ENCODE measurements at places on chromosomes 16 and 17.

DNA sequence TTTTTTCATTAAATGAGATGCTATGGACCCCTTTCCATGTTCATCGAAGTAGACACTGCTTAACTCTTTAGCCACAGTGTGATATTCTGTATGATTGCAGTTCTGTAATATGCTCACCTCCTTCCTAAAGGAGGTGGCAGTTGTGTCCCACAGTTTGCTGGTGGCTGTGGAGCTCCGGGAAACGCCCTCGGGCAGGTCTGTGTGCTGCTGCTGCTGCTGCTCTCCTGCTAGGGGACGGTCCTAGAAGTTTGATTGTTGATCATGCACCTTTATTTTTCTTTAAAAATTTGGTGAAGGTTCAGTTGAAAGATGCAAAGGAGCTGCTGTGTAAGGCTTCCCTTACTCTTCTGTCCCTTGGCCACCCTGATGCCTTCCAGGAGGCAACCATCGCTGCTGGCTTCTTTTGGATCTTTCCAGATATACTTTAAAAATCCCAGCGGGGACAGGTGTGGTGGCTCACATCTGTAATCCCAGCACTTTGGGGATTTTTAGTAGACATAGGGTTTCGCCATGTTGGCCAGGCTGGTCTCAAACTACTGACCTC lies 8.4 kb upstream of the CLEC18A start:
- DNase-seq: no peak

DNA sequence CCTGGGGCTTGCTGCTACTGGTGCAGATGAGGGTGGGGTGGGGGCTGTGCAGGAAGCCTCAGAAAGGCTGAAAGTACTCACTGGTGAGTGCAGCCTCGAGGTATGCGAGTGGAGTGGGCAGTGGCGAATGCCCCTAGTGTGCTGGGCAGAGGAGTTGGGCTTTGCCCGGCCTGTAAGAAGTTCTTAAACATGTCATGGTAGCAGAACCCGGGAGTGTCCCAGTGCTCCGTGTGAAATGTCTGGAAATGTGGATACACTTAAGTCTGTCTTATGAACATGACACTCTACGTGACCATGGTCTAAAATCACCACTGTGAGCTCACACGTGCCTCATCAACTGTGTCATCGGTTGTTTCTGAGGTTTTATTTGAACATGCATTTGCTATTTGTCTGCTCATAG lies 1.7 kb downstream of the SMTNL2 start:
- DNase-seq: no peak

GRCh38 chr16:15770107-15770506 lies 86.7 kb downstream of the MYH11 start:
- DNase-seq: no peak

GRCh38 chr16:14301169-14302030 lies 230.3 kb downstream of the MRTFB start:
- DNase-seq: peak; percentile 43

- no peak for DNase-seq
Measured at GRCh38 chr16:85203462-85203813, 91.2 kb upstream of the CIBAR2 start.

- peak; percentile 50 for DNase-seq
Measured at GRCh38 chr17:40068917-40069750, 6.4 kb downstream of the THRA start.

GRCh38 chr17:48121923-48122664 lies 14.5 kb downstream of the SNX11 start:
- DNase-seq: no peak

- DNase-seq: peak; percentile 70
Measured at GRCh38 chr16:46908540-46909372, 24.6 kb downstream of the GPT2 start.

- peak; percentile 93 for DNase-seq
Measured at GRCh38 chr16:25109643-25110042, 1.9 kb upstream of the LCMT1 start.

DNA sequence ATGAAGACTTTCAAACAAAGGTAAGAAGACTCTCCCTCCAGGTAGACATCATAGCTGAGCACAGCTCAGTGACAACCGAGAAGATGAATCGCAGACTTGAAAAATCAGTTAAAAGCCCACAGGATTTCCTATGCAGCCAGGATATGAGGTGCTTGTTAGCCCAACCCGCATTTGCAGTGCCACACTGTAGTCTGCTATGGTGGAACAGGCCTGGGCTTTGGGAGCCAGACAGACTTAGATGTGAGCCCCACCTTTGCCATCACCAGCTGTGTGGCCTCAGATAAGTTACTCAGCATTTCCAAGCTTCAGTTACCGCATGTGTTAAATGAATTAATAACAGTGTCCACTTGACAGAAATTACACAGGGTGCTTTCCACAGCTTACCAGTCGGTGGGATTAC lies 204.4 kb upstream of the HS3ST3A1 start:
- no peak for DNase-seq

GRCh38 chr17:535198-535597 lies 179.4 kb downstream of the VPS53 start:
- no peak for DNase-seq

DNA sequence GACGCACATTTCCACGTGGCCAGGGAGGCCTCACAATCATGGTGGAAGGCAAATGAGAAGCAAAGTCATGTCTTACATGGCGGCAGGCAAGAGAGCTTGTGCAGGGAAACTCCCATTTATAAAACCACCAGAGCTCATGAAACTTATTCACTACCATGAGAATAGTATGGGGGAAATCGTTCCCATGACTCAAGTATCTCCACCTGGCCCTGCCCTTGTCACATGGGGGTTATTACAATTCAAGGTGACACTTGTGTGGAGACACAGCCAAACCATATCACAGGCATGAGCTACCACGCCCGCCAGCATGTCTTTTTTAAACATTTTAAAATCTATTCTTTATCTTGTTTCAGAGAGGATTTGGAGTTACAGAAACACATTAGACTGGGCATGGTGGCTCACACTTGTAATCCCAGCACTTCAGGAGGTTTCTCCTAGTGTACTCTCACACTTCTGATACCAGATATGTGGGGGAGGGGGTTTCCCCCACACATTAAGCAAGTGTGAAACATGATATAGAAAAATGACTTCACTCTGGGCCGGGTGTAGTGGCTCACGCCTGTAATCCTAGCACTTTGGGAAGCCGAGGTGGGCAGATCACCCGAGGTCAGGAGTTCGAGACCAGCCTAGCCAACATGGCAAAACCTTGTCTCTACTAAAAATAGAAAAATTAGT lies 5.6 kb upstream of the ATMIN start:
- DNase-seq: no peak

GRCh38 chr17:61396586-61397085 lies 3.0 kb upstream of the TBX2 start:
- DNase-seq: no peak

- no peak for DNase-seq
Measured at GRCh38 chr17:74497471-74497870, 31.0 kb downstream of the CD300A start.

GRCh38 chr17:55410722-55411462 lies 10.7 kb downstream of the MMD start:
- DNase-seq: peak; percentile 73

GRCh38 chr17:78122216-78122930 lies 6.2 kb downstream of the TMC6 start:
- no peak for DNase-seq

DNA sequence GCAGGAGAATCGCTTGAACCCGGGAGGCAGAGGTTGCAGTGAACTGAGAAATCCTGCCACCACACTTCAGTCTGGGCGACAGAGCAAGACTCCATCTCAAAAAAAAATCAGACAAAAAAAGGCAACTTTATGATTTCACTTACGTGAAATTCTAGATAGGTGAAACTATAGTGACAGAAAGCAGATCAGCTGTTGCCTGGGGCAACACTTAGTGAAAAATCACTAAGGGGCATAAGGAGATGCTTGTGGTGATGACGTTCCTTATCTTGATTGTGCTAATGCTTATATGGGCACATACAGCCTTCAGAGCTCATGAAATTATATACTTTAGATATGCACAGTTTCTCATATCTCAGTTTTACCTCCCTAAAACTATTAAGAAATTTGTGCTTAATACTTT lies 41.6 kb upstream of the SLC5A10 start:
- no peak for DNase-seq

- DNase-seq: no peak
Measured at GRCh38 chr16:23125277-23125676, 24.0 kb downstream of the USP31 start.

GRCh38 chr16:49399594-49400364 lies 26.2 kb downstream of the C16orf78 start:
- no peak for DNase-seq

DNA sequence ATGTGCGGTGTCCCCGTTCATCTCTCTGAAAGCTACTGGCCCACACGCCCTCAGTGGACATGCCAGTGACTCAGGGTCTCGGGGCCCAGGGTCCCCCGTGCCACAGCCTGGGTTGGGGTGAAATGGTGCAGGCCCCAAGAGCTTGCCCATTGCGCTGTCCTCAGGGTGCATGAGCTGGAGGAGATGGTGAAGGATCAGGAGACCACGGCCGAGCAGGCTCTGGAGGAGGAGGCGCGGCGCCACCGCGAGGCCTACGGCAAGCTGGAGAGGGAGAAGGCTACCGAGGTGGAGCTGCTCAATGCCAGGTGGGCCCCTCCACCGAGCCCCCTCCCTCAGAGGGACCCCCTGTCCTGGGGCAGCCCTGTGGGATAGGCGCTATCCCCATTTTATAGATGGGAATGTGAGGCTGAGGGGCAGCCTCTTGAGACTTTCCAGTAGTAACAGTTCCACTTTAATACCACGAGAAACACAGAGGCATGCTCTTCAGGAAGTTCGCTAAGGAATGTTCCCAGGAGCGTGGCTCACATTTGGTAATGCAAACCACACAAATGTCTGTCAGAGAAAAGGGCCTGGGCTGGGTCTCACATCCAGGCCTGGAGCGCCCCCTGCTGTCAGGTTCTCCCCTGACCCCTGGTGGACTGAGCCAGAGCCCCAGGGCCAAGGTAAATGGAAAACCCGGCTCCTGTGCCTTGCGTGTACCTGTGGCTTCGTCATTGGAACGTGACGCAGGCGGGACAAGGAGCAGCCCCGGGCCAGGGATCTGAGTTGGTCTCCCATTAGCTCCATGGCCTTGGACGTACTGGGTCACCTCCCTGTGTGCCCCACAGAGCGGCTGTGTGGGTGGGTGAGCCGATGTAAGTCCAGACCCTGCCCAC lies 133.7 kb downstream of the RAB11FIP4 start:
- DNase-seq: peak; percentile 87

DNA sequence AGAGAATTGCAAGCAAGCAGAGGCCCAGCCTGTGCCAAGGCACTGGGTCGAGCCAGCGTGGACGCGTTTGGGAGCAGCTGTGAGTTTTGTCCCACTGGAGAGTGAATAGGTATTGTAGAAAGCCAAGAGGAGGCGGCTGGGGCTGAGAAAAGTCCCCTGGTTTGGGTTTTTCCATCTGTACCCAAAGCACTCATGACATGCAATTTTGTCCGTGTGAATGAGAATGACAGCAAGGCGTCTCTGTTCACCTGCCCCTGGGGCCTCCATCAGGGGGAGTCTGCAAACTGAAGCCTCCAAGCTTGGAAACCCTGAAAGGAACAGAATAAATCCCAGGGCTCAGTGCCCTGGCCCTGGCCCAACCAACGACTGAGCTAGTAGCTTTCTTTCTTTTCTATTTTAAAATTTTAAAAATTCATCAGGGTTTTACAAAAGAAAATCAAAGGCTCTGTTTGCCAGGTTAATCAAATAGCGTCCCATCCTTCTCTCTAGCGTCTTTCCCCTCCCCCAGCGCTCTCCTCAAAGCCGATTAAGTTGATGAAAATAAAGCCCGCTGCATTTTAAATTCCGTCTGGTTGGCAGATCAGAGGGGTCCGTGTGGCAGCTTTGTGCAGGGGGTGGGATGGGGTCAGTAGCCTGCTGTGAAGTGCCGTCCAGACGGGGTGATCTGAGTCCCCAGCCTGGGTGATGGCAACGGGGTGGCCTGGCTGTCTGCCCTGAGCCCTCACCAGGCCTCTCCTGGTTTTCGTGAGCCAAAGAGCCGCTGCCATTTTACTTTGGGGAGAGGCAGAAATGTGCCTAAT lies 171.0 kb downstream of the KATNIP start:
- no peak for DNase-seq

DNA sequence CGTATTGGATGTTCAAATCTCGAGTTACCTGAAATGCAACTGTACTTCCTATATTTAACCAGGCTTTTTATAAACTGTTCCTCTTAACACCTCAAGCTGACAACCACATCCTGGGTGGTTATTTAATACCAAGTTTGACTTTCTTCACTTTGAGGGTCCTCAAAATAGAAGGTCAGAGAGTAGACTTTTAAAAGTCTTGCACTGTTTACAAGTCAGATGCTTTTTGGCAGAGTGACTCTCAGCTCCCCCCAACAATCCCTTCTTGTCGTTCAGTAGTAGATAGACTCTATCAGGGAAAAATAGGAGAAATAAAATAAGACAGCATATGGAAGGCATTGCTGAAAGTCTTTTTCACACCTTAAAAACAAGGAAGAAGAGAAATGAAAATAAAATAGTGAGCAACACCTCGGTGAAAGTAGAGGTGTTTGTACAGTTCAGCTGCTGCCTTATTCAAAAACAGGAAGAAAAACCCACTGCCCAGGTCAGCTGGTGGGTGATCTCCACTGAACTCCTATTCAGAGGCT lies 650.4 kb downstream of the WWOX start:
- no peak for DNase-seq

DNA sequence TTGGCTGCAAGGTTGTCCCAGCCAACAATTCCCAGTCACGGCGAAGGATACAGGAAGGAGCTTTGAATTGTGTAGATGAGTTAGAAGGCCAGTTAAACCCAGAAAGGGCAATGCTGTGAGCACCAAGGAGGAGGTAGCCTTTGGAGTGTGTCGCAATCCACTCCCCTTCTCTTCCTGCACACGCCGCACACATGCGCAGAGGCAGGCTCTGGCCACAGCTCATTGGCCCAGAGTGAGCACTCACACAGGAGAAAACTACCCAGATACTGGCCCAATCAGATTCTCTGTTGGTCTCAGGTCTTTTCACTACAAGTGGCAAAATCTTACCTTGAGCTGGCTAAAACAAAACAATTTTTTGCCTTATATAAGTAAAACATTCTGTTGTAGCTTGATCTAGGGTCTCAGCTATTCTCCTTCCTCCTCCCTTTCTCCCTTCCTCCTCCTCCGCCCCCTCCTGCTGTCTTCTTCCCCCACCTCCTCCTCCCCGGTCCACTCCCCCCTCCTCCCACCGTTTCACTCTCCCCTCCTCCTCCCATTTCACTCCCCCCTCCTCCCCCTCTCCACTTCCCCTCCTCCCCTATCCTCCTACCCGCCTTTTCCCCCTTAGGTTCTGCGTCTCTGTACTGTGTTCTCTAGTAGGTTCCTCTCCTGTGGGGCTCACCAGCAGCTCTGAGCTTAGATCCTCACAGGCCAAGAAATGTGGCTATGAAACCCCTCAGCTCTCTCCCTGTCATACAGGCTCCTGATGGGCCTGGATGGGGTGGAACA lies 344.9 kb downstream of the CPPED1 start:
- DNase-seq: no peak

Data from MCF 10A (cell line).